CD8-positive, alpha-beta T cell (primary cell): ENCODE measurements at places on chromosomes 6 and 20.

- no peak for DNase-seq
Observed at GRCh38 chr20:61561111-61561830, 309.2 kb downstream of the CDH4 start.

- no peak for DNase-seq
Observed at GRCh38 chr20:36932476-36933426, 18.8 kb downstream of the SAMHD1 start.

DNA sequence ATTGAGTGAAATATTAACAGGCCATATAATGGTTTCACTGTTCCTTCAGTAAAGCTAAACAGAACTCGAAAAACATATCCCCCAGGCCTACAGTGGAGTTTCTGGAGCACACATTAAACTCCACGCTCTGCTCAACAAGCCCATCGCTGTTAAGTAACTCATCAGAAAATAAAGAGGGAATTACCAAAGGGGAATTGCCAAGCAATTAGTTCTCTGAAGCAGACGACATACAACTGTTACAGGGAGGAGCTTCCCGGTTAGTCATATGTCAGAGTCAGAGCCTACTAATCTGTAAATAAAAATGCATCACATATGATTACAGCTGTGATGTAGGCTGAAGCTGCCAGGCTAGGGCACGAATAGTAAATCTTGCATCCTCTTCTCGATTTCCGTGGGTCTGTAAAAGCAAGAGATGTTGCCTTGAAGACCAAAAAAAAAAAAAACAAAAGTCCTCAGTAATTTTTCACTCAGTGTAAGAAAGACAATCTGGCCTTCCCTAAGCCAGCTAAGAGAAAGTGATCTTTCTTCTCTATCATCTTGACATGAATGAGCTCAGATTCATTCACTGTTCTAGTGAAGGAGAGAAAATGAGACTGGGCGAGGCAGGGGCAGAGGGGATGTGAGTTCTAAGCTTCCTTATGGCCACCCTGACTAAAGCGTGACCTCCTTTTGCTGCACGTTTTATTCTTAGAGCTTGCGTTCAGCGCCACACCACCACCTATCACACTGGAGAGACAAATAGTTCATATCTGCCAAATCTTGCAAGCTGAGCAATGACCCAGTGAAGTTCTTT is 13.8 kb downstream of the ATXN1 start:
- DNase-seq = no peak

- DNase-seq = peak; percentile 62
Observed at GRCh38 chr20:63442100-63442493, 30.4 kb downstream of the KCNQ2 start.

GRCh38 chr20:49909499-49910339 is 5.6 kb downstream of the SPATA2 start:
- DNase-seq = no peak

DNA sequence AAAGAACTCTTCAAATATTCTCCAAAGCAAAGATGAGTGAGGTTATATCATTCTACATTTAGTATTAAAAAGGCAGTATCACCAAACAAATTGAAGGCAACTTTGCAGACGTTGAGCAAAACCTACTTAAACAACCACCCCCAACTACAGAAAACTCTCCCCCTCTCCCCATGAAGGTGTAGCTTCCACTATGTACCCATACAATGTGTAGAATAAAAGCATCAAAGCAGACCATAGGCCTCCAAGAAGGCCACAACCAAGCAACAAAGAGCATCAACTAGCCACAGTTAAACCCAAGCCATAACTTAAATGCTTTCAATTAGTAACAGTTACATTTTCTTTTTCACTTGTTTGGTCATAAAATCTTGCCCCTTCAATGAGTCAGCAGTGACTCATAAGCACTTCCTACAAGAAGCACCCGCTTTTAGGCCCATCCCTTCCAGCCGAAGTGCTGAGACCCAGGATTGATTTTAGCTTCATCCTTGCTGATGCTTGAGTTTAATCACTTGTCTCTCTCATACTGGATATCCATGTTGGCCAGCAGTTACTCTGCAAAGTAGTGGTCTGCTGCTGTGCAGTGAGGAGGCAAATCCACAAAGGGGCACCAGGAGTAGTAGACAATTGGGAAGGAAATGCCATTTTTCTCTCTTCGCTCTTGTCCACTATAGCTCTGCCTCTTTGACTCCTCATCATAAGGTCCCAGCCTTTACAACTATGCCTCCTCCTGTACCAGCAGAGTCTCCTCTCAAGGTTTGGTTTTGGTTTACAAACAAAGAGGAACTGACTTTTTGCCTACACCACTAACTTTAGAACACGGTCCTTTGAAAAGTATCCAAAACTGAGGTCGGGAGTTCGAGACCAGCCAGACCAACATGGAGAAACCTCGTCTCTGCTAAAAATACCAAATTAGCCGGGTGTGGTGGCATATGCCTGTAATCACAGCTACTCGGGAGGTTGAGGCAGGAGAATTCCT is 8.4 kb upstream of the NUP153 start:
- DNase-seq = no peak

GRCh38 chr6:6560909-6561308 is 27.6 kb upstream of the LY86 start:
- no peak for DNase-seq

- no peak for DNase-seq
Observed at GRCh38 chr6:147839708-147840610, 331.5 kb downstream of the SAMD5 start.

DNA sequence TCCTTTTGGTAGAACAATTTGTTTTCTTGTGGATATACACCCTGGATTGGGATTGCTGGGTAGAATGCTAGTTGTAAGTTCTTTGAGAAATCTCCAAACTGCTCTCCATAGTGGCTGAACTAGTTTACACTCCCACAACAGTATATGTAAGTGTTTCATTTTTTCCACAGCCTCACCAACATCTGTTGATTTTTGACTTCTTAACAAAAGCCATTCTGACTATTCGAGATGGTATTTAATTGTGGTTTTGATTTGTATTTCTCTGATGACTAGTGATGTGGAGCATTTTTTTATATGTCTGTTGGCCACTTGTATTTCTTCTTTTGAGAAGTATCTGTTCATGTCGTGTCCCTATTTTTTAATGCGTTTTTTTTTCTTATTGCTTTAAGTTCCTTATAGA is 444.1 kb downstream of the CBLN4 start:
- DNase-seq = no peak

- DNase-seq = no peak
Observed at GRCh38 chr6:151488226-151488625, 5.6 kb upstream of the CCDC170 start.

- DNase-seq = peak; percentile 48
Observed at GRCh38 chr6:108250240-108250866, 10.5 kb downstream of the SNX3 start.

DNA sequence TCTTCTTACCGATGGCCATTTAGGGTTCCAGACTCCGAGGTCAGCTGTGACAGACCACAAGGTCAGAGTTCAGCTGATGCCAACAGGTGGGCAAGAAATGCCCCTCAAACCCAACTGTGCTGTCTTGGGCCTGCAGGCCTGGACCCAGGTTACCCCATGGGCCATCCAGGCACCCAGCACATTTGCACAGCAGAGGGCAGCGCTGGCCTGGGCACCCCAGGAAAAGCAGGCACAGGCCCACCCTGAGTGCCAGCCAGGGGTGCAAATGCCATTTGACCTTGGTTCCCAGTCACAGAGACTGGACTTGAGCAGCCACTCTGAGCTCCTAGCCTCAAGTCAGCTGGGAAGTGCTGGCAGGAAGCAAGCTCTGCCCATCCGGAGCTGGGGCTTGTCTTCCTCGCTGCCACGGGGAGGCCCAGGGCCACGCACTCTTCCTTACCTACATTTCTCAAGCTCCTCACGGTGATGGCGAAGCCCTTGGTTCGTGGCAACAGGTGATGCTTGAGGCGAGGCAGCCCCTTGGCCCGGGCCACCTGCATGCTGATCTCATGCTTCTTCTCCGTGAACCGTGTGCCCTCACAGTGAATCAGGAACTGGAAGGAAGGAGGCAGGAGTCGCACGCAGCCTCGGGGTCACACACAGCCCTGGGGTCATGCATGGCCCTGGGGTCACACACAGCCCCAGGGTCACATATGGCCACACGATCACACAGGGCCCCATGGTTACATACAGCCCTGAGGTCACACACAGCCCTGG is 120.8 kb downstream of the AGPAT4 start:
- no peak for DNase-seq

GRCh38 chr6:162636167-162636566 is 91.4 kb downstream of the PRKN start:
- DNase-seq = no peak

DNA sequence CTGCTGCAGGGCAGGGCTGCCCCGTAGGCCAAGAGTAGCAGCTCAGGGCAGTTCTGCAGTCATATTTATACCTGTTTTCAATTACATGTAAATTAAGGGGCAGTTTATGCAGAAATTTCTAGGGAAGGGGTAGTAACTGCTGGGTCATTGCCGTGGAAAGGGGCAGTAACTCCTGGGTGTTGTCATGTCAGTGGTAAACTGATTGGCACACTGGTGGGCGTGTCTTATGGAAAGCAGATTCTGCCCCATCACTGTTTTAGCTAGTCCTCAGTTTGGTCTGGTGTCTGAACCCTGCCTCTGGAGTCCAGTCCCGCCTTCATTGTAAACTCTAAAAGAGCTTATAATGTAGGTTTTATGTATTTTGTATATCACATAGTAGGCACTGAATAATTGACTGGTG is 22.1 kb downstream of the MAP3K4 start:
- no peak for DNase-seq

GRCh38 chr6:144036835-144037195 is 28.8 kb upstream of the PLAGL1 start:
- no peak for DNase-seq

DNA sequence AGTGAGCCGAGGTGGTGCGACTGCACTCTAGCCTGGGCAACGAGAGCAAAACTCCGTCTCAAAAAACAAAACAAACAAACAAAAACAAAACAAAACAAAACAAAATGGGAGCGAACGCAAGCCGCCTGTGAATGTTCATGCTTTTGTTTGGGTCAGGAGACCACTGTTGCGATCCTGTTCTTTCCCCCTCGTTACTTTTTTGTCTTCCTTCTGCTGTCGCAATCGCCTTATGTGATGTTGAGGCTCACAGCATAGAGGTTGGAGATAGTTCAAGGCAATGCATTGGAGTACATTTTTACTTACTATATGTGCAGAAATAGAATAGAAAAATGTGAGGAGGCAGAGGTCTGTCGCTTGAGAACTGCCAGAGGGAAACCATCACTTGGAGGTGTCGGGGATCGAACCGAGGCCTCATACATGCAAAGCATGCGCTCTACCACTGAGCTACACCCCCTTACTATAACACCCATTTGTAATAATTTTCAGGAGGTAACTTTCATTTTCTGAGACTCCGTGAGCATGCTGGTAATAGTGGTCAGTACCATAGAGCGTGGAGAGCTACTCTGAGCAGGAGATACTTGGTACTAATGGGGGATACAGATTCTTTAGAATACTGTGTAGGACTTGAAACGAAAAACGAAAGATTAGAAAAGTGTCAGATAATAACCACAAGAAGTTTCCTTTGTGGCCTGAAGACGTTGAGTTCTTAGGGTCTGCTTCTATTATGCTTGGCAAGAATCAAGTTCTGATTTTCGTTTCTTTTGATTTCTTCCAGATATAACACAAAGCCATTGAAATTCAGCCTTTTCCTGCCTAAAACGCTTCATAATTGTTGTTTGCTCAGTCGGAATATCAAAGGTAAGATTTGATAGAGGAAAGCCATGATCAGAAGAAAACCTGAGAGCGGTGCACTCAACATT is 121.1 kb downstream of the TRIM27 start:
- no peak for DNase-seq

- no peak for DNase-seq
Observed at GRCh38 chr6:168703990-168704389, 263.0 kb downstream of the SMOC2 start.

DNA sequence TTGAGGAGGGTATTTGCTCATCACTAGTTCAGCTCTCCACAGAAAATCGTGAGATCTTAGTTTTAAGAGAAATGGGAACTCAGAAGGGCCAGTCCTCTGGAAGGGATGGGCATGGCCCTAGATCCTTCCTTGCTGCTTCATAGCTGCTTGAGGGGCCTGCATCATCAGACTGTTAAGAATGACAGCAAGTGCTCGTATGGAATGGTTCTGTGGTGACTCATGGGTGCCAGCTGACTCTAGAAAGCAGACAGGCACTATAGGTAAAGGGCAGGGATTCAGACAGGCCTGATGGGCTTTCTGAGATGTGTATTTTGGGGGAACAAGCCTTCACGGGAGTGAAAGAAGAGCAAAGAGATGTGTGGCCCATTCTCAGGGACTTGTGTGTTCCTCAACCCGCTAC is 90.8 kb downstream of the MYLK4 start:
- no peak for DNase-seq

DNA sequence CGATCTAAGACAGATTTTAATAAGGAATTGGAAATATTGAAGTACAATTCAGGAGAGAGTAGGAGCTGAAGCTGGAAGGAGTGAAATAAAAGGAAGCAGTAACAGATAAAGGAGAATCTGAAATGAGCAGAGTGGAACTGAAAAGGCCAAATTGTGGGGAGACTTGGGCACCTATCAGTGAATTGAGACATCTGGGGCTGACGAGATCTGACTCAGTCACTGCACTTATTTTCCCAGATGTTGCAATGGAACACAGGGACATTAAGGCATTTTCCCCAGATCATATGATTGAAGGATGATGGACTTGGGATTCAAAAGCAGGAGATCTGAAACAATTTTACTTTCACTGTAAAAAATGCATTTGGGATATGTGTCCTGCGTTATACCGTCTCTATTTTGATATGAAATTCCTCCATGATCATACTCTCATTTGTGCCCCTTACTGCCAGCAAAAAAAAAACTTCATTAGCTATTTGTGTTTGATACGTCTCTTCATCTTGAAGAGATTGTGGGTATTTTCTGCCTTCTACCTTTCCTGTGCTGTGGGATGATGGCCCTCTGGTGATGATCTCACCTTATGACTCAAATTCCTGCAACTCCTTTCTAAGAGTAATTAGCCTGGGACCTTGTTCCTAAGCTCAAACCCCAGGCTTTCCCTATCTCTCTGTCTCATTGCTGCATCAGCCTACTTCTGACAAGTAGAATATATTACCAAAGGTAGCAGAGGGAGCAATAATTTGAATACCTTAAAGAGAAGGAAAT is 278.5 kb upstream of the MAN1A1 start:
- no peak for DNase-seq

DNA sequence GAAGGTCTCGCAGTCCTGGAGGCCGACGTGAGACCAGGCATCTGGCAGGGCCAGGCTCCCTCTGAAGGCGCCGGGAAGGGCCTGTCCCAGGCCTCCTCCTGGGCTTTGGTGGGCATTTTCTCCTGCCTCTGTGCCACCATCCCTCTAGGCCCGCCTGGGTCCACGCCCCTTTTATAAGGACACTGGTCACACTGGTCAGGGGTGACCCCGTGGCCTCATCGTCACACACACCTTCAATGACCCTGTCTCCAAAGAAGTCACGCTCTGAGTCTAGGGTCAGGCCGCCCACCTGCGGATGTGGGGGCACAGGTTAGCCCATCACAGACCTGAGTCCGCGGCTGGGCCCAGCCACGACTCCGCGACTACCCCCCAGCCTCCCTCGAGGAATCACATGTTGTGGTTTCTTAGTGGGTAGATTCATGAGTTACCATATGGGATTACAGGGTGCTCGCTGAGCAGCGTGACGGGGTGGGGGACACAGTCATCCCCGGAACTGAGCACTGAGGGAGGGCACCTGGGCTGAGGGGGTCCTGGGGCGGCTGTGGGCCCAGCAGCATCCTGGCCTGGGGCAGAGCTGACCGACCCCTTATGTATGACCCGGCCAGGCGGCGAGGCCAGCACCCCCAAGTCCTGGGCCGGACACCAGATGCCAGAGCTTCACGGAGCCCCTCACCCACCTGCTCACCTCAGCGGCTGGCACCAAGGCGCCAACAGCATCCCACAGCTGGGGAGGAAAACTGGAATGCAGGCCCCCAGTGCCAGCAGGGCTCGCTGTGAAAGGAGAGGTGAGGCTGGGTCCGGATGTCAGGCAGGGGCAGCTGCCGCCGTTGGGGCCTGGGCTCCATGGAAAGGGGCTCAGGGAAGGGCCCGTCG is 115.9 kb downstream of the DLL1 start:
- DNase-seq = no peak
